Activated CD4-positive, alpha-beta T cell treated with anti-CD3 and anti-CD28 coated beads for 48 hours (primary cell): ENCODE measurements at places on chromosomes 7 and 10.
A peak's percentile ranks its signal among the peaks of the same experiment; 100 is the strongest.

GRCh38 chr7:121633186-121633585 lies 237.1 kb upstream of the FAM3C start:
- DNase-seq, result no peak

DNA sequence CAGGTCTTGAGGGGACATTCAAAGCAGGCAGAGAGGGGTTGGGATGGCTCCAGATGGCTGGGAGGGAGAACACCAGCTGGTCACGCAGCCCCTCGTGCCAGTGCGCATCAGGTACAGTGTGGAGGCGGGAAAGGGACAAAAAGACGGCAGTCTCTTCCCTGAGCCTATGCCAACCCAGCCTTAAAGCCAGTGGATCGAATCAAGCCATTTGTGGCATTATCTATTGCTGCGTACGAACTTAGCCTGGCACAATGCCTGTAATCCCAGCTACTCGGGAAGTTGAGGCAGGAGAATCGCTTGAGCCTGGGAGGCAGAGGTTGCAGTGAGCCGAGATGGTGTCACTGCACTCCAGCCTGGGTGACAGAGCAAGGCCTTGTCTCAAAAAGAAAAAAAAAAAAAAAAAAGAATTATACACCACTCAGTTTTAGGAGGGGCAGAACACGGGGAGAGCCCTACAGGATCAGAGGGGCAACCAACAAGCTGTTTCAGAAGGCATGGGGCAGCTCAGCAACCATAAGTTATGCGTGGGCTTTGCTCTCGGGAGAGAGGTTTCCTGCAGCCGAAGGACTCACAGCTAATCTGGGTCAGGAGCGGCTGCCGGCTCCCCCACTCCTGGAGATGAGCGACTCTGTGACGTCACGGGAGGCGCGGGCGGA lies 356 bp upstream of the NDUFB2 start:
- DNase-seq, result peak; percentile 97

DNA sequence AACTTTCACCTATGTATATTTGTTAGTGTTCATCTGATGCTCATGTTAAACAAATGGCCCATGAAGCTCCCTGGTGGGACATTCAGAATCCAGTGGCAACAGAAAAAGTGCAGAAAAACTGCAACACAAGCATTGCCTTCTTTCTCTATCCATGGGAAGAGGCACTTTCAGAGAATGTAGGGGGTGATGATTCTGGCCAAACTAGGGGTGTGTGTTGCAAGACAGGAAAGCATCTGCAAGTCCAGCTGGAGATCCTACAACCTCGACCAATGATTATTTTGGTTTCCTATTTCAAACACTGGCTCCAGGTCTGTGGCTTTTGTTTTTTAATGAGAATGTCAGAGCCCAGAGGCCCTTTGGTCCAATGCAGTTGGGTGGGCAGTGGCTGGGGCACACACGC lies 198.7 kb downstream of the CXCL12 start:
- DNase-seq, result no peak

DNA sequence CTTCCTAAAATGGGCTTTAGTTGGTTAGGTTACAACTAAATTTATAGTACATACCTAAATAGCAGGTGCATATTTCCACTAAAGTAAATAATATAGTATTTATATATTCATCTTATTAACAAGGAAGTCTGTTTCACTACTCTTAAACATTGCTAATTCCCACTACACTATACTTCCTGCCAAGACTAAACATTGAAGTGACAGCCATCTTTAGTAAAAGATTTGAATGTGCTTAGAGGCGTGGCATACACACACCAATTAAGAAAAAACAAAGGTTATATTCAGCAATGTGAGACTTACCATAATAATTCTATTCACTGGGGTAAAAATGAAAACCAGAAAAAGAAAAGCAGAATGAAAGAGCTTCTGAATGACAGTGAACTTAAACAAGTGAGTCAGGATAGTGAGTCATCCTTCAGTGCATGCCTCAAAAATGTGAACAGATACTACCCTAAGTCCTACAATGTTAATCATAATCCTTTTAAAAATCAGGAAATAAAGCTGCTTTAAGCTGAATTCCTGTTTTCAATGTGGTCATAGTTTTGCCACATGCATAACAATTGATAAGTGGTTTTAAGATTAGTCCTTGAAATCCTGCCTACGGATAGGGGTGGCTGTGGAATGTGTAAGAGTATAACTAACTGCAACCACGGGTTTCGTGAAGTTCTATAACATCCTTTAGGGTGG lies 59.4 kb downstream of the USP6NL start:
- no peak for DNase-seq

DNA sequence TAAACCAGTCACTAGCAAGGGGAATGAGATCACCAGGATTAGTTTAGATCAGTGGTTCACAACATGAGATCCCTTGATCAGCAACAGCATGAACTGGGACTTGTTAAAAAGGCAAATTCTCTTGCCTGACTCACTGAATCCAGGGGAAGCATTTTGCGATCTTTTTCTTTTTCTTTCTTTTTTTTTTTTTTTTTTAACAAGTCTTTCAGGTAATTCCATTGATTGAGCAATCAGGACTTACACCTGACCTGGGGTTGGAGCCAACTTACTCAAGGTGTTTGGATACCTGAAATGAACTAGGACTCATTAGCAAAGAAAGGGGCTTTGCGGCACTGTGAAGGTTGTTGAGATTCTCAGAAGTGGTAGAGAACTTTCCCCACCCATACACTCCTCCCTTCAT lies 47.1 kb upstream of the PRR15 start:
- no peak for DNase-seq
